ENCODE measurements at places on chromosomes 6 and 20.

- no peak for DNase-seq
These were observed 104.9 kb downstream of the CENPW start for GRCh38 chr6:126444659-126445273.

GRCh38 chr6:25027221-25027916 is 91.6 kb upstream of the RIPOR2 start:
- peak; percentile 72 for DNase-seq

- DNase-seq: peak; percentile 3
These were observed 125.6 kb downstream of the CARMIL1 start for GRCh38 chr6:25404693-25405169.

DNA sequence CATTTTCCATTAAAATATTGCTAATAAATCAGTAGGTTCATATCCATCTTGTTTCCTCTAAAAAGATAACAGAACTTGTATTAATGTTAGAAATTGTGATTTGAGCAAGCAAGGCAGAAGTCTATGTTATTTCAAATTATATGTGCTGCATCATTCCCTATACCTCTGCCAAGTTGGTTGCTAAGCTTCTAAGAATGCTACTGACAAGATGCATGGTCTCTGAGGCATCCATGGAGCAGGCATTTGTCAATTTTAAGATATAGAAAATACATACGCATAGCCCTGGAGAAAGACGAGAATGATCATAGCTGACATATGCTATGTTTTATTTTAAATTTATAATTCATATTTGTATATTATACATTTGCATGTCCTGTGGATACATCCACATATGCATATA is 168.3 kb upstream of the THEMIS start:
- no peak for DNase-seq

DNA sequence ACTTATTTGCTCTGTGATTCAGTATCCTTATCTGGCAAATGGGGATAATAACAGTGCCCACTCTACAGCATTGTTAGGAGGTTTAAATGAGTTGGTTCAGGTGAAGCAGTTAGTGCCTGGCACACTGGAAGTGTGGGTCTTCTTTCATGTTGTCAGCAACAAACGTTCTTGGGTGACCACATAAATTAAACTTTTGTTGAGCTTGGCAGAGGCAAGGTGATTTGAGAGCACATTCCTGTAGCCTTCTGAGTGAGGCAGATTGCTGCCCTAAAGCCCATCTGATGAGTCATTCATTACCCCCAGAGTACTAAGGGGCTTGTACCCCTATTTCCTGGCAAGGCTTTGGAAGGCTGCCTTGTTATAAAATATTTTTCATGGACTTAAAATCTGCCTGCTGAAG is 25.8 kb downstream of the SEC23B start:
- no peak for DNase-seq

- no peak for DNase-seq
These were observed 29.4 kb downstream of the PNLDC1 start for GRCh38 chr6:159829526-159829925.

- peak; percentile 20 for DNase-seq
These were observed 36.0 kb downstream of the CCN2 start for GRCh38 chr6:131914967-131915751.

- no peak for DNase-seq
These were observed 207.6 kb upstream of the FOXA2 start for GRCh38 chr20:22791877-22792525.

GRCh38 chr6:18339599-18339998 is 47.6 kb upstream of the RNF144B start:
- DNase-seq: no peak

GRCh38 chr6:167973148-167973885 is 24.2 kb upstream of the KIF25 start:
- DNase-seq: no peak

DNA sequence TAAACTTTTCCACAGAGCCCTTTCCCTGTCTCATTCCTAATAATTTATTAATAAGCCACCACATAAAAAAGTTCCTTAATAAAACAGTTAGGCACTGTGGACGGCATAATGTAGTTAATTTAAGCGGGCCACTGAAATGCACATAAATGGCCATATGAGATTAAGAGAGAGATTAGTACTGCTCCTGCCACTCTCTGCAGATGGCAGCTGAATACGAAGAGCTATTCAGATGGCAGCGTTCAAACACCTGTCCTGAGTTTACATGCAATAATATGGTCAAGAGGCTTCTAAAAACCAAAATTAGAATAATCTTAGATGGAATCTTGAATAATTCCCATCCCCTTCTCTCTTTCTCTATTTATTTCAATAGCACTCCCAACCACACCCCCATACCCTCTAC is 461.8 kb downstream of the PKHD1 start:
- DNase-seq: no peak

- no peak for DNase-seq
These were observed 17.8 kb downstream of the MAP3K5 start for GRCh38 chr6:136774228-136775041.

DNA sequence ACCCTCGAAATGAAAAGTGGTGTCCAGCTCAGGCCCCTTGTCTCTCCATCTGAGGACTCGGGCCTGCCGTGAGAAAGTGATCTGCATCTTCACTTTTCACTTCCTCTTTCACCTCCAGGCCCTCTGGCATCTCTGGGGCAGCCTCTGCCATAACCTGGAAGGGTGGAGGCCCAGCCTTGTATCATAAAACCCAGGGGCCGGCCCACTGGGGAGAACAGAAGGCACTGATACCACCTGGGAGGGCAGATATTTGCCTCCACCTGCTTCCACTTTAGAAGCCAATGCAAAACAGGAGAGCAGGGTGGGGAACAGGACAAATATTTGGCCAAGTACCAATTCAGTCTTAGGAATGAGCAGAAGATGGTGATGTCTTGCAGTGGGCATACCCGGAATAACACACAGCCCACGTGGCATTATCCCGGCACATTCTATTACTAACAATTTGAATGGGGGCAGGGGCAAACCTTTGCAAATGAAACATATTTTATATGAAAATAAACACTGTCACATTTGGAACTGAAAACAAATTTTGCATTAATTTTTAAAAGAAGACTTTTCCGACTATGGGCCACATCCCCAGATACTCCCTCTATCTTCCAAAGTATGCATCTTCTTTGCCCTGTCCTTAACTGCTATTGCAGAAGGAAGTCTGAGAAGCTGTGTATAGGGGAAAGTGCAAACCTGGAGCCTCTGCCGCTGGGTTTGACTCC is 69.2 kb upstream of the TBC1D7 start:
- DNase-seq: no peak

DNA sequence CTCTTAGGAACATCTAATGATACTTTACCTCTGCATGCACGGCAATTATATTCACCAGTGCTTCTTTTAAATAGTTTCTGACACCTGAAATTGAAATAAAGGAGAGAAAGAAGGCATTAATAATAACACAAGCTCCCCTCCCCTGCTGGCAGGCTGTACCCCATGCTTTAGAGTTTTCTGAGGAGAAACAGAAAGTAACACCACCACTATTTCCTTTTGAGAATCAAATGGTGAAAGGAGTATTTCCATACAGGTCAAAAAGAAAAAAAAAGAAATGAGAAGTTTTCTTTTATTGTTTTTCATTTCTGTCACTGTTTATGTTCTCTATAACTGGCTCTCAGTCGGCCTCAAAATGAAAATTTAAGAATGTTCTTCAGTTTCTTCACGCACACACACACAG is 108.1 kb downstream of the IRF4 start:
- DNase-seq: no peak

- no peak for DNase-seq
These were observed 69.7 kb downstream of the SAMD5 start for GRCh38 chr6:147578159-147578558.

DNA sequence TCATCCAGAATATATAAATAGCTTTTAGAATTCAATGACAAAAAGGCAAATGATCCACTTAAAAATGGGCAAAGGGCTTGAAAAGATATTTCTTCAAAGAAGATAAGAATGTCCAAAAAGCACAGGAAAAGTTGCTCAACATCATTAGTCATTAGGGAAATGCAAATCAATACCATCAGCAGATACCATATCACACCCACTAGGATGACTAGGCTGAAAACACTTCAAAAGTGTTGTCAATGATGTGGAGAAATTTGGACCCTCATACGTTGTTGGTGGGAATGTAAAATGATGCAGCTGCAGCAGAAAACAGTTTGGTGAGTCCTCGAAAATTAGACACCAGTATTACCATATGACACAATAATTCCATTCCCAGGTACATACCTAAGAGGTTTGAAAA is 303.6 kb upstream of the SLC35B3 start:
- no peak for DNase-seq

DNA sequence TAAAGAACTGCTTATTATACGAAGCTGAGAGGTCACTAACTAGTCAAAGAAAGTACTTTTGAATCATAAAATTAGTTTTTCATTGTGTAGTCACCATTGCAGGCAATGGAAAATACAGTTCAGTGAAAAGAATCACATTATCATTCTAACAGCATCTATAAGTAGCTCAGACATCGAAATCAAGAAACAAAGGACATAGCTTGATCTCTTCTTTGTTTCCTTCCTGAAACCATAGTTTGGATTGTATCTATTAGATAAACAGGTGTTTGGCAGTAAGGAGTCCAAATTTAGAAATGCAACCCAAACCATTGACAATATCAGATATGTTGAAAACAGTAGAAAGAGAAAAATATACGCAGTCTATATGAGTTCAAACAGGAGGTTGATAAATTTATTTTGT is 697.3 kb downstream of the TFAP2A start:
- DNase-seq: no peak

All from activated T-helper 1 cell treated with anti-CD3 and anti-CD28 coated beads, Interleukin-12 subunit alpha, Interleukin-12 subunit beta, Interleukin-2, Interleukin-4 antibody, amounts not matched to agents 30 ng/mL and 10 ng/mL and 1 ng/mL, durations not matched to agents 14 hours and 24 hours and 36 hours (primary cell).